Stromal cell of bone marrow (primary cell): ENCODE measurements at places on chromosomes 3 and 15.
A peak's percentile ranks its signal among the peaks of the same experiment; 100 is the strongest.

GRCh38 chr3:36926292-36926897, 18.5 kb downstream of the TRANK1 start:
- DNase-seq = no peak

DNA sequence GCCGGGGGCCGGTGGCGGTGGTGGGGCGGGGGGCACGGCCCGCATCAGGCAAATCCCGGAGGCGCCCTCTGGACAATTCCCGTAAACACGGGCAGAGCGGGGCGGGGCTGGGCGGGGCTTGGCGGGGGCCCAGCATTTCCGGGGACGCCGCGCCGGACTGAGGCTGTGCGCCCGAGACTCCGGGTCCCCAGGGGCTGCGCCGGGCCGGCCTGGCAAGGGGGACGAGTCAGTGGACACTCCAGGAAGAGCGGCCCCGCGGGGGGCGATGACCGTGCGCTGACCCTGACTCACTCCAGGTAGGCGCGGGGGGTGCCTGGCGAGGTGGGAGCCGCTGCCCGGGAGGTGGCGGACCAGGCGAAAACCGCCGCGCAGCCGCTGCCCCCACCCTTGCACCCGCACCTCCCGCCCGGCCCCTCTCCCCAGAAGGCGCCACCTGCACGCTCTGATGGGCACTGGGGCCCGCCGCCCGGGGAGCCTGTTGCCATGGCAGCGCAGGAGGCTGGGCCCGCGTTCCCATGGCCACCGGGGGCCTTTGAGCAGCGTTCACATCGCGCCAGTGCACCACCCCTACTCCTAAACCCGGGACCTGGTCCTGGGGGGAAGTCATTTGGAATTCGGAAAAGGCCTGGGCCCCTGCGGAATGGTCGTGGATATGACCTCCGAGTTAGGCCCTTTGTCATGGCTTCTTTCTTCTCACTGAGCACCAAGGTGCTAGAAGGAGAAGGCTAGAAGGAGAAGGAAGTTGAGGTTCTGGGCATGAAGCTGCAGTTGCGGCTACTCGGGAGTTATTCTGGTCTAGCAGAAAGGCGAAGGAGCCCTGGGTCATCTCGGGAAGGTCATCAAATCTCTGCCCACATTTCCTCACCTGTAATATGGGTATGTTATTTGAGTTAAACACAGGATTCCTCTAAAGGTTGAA, 16.1 kb upstream of the SEMA4B start:
- no peak for DNase-seq

DNA sequence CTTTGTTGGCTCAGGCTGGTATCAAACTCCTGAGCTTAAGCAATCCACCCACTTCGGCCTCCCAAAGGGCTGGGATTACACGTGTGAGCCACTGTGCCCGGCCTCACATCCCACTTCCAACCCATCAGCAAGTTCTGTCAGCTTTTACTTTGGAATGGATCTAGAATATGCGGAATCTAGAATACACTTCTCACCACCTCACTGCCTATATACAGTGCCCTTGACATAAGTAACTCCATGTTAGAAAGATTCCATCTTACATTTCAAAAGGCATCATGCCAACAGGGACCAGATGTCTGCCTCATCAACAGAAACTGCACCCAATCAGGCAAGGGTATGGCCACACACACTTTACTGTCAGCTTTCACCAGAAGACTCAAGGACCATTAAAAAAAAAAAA, 9.9 kb upstream of the RBSN start:
- DNase-seq = no peak

DNA sequence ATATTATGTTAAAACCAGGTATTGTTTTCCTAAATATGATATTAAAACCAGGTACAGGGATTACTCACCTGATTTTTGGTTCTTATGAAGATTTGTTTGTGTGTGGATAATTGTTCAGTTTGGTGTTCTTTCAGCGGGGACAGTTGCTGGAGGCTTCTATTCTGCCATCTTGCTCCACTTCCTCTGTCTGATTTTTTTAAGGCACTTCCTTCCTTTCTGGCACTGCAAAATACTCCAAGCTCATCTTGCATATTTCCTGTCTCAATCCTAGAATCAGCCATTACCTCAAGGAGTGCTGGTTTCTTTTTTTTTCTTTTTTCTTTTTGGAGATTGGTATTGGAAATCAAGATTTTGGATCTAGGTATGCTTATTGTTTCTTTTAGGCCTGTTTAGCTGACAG, 229.9 kb downstream of the SV2B start:
- DNase-seq = no peak

DNA sequence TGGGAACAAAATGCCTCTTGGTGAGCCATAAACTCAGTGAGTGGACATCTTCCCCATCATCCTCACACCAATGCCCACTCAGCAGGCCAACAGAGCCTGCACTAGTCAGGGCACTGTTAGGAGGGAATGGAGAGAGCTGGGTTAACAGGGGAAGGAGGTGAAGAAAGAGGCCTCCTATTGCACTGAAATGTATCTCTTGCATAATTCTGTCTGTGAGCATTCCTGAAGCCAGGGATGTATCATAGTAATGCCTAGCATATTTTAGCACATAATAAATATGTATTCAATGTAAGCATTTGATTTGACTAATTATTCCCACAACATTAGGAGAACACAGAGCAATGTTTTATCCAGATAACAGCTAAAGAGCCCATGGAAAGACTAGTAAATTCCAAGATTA, 81.2 kb downstream of the ANO10 start:
- DNase-seq = no peak

GRCh38 chr3:45567730-45568172, 26.8 kb upstream of the LIMD1 start:
- DNase-seq = no peak

- peak; percentile 25 for DNase-seq
These were observed 261.6 kb upstream of the LMCD1 start for GRCh38 chr3:8239718-8240695.

- no peak for DNase-seq
These were observed 37.2 kb upstream of the ANPEP start for GRCh38 chr15:89851673-89852341.

- DNase-seq = no peak
These were observed 110.0 kb upstream of the MELTF start for GRCh38 chr3:197139586-197139985.

GRCh38 chr3:88032245-88032644, 26.6 kb downstream of the CGGBP1 start:
- no peak for DNase-seq

DNA sequence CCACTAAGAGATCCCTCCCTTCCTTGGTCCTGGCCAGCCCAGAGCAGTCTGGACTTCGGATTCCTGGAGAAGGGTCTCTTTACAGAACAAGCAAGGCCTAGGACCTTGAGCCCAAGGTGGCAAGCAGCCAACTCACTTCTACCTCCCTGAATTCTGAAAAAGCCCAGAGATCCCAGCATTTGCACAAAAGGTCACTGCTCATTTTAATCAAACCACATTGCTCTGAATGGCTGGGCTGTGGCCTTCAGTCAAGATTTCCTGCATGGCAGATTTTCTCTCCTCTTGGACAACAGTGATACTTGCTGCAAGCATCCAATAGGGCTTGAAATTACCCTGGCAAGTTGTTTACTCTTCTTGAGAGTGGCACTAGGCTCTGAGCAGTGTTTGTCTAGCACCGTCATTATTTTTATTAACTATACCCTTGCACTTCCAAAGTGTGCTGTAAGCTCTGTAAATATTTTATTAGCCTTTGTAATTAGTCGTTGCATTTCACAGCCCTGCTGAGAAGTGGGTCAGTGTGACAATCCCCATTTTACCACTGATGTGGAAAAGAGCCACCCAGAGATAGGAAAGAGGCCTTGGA, 274.7 kb upstream of the CTNNB1 start:
- DNase-seq = no peak

GRCh38 chr3:51391566-51392354, 675 bp downstream of the RBM15B start:
- DNase-seq = no peak

DNA sequence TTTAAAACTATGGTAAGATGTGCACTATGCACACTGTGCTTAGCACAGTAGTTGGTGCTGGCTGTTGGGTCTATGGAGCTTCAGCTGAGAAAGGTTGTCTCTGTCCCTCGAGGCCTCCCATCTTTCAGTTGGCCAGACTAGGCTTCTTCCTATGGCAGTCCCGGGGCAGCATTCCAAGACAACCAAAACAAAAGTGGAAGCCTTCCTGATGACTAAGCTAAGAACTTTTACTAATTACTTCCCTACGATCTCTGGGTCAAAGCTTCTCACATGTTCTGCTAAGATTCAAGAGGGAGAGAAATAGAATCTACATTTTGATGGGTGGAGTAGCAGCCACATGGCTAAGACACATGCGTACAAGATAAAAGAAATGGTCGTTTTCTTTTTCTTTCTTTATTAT, 342.8 kb downstream of the TUSC7 start:
- DNase-seq = peak; percentile 36

- DNase-seq = no peak
These were observed 95.7 kb downstream of the LINGO1 start for GRCh38 chr15:77537006-77537405.

DNA sequence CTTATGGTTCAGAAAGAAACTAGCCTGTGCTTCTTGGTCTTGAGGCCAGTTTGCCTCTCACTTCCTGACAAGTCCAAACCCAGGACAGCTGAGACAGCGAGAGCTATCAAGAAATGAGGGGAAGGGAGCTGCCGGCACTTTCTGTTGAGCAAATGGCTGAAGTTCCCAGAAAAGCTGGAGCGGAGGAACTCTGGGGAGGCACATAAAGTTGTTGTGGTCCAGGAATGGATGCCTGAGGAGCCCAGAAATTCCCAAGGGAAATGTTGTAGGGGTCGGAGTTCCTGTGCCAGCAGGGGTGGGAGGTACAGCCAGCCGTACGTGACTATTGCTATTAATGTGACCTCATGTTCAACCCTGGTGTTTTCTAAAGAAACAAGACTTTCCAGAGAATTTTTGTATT, 98.8 kb upstream of the TNFAIP8L3 start:
- peak; percentile 28 for DNase-seq

DNA sequence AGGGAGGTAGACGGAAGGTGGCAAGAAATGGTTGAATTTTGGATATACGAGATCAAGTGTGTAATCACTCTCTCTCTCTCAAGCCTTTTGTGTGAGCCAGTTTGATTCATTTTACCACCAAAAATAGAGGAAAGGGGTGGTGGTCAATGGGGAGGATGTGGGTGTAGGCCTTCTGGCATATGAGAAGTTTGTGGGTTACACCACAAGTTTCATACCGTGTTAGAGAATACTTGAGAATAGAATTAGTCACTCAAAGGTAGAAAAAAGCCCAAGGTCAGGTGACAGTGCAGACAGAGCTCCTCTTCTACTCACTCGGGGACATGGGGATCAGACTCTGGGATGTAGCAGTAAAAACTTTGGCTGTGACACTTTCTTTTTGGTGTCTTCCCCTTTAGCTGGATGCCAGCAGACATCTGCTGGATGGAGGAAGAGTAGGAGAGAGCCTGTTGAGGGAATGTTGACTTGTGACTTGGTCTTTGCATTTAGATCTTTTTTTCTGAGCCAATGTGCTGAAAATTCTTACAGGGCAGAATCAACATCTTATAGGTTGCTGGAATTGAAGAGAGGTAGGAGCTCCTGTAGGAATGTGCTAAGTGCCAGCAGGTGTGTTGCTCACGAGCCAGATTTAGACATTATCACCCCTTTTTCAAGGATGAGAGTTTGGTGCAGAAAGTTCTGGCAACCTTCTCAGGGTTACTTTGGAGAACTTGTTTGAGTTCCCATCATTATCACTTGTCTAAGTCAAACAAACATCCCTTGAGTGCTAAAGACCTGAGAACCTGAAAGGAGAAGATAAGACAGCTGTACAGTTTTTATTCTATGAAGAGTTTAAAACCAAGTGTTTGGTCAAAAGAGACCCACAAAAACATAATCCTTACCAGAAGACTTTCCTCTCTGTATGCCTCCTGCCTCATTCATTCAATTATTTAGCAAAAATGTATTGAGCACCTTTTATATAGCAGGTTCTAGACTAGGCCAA, 43.9 kb upstream of the RYK start:
- DNase-seq = no peak

DNA sequence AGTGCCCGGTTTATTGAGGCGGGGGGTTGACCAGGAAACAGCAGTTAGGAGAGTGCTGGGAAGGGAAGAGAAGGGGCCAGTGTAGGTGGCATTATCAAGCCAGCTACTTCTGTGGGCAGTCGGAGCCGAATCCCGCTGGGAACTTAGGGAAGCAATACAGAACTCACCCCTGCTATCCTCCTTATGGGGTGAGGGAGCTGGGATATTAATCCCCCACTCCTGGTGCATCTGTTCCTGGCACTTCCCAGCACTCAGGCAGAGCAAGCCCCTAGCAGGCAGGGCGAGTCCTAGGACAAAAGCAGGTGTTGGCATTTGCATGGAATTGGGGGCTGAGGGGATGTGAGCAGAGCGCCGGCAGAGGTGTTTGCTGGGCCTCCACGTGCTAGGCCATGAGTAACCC, 48.6 kb downstream of the SMAD6 start:
- DNase-seq = no peak

DNA sequence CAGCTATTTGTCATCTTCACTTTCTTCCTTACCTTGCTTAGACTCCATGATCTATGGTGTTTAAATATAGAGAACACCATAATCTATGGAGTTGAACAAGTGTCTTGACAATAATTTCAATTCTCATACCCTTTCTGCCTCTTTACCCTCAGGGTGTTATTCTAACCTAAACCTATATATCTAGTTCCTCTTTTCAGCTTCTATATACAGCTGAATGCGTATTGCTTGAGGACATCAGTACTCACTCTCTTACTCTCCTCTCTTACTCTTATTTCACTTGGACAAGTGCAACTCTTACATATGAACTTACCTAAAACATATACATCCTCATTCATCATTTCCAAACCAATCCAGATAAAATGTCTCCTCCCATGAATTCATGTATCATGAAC, 187.1 kb downstream of the RAP2B start:
- no peak for DNase-seq

- DNase-seq = peak; percentile 61
These were observed 101.1 kb downstream of the GREM1 start for GRCh38 chr15:32818758-32819447.

DNA sequence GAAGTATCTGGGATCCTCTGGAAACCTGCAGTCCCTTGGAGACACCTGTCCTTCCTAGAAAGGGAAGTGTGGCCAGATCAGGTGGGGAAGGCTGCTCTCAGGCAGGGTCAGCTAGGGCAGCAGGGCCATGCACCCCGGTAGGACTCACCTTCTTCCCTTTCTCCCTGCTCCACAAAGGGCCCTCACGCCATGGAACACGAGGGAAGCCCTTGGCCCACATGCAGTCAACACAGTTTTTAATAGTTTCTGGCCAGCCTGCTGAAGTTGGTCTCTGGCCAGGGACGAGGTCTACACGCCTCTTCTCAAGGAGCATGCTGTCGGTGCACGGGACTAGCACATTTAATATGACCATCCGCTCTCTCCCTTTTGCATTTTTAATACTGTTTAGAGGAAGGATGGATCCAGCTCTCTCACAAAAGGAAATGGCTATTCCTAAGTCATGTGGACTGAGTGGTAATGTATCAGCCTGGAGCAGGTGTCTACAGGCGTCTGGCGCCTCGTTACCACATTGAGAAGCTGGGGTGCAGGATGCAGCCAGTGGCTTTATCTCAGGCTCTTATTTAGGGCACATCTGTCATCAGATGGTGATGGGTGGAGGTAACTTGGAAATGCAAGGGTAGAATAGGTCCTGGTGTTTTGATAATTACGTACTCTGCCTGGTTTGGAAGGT, 153.9 kb downstream of the KLF13 start:
- no peak for DNase-seq
